ENCODE measurements at places on chromosomes 16 and 17.

GRCh38 chr16:5333991-5334390 lies 236.4 kb upstream of the EEF2KMT start:
- no peak for DNase-seq

DNA sequence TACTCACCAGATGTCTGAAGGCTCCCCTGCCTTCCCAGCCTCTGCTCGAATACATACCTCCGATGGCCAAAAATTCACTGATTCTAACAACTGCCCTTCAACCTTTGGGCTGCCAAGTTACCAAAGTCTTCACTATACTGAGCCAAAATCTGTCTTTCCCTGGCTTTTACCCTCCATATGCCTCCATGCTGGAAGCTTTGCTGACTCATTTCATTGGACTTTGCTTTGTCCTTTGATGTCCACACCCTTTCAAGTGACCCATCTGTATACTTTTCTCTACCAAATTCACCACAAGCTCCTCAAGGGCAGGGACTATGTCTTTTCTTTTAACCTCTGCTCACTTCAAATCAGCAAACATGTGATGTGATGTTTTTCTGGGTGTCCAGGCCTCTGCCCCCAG lies 21.0 kb upstream of the MTMR4 start:
- no peak for DNase-seq

GRCh38 chr16:82769845-82770244 lies 143.1 kb downstream of the CDH13 start:
- no peak for DNase-seq

DNA sequence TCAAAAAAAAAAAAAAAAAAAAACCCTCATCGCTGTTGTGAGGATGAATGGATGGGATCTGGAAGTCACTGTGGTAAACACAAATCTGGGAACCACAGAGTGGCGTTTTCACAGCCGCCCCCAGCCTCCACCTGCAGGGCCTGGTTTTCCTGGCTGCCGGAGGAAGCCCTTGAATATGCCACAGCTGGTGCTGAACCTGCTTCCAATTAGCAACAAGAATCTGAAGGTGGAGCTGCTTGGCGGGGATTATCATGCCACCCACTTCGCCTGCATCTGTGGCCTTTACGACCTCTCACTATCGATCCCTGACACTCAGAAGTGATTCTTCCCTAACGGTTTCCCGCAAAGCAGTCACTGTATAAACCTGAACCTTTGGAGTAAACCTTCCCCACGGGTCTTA lies 16.1 kb downstream of the MRM3 start:
- no peak for DNase-seq

DNA sequence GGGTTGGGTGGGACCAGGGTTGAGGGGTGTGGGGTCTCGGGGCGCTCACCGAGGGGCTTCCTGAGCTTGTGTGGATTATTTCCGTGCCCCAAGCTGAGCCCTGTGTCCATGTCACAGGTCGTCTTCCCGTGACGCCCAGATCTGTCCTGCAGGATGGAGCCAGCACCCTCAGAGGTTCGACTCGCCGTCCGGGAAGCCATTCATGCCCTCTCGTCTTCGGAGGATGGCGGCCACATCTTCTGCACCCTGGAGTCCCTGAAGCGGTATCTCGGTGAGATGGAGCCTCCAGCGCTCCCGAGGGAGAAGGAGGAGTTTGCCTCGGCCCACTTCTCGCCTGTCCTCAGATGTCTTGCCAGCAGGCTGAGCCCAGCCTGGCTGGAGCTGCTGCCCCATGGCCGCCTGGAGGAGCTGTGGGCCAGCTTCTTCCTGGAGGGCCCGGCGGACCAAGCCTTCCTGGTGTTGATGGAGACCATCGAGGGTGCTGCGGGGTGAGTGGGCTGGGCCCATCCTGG lies 1.0 kb downstream of the TELO2 start:
- DNase-seq, result peak; percentile 38

DNA sequence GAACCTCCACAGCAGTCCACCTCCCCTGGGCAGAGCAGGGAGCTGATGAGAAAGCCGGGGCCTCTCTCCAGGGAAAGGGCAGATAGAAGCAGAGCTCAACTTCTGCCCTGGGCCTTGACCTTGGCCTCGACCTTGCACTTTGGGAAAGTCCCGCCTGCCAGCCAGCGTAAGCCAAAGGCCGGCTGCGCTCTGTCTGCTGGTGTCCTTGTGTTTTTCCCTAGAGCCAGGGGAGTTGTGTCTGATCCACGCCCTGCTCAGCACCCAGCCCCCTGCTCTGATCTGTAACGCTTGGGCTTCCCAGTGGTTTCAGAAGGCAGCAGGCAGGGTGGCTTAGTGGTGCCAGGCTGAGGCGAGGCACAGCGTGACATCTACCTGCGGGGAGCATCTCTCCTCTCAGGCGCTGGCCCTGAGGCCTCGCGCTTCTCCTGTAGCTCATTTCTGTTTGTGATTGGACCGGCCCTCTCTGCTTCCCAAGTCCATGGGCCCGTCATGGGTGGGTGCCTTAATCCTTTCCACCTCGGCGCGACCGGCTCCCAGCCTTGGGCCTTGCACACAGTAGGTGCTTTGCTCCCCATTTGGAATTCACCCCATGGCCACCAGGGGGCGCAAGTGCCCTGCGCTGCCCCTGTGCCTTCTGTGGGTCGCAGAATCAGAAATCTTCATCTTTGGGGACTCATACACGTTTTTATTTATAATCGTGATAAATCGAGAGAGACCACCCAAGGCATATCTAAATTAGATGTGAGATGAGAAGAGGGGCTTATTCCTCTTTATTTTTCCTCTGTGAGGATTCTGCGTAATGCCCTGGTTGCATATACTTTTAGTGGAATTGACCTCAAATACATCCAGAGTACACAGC lies 24.2 kb downstream of the SGSH start:
- DNase-seq, result no peak

DNA sequence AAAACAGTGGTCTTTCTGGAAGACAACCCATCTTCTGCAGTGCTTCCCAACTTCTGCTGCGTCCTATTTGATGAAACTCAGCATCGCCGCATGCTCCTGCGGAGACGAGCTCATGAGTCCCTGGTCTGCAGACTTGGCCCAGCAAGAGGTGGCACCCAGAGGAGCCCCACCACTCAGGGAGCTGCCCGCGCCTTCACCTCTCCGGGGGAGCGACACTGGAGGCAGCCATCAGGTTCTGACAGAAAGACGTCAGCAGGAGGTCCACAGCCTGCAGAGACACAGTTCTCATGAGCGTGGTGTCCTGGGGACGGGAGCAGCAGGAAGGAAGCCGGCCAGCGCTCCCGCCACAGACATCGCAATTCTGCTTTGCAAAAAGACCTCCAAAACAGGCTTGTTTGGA lies 46.1 kb downstream of the FANCA start:
- DNase-seq, result no peak

DNA sequence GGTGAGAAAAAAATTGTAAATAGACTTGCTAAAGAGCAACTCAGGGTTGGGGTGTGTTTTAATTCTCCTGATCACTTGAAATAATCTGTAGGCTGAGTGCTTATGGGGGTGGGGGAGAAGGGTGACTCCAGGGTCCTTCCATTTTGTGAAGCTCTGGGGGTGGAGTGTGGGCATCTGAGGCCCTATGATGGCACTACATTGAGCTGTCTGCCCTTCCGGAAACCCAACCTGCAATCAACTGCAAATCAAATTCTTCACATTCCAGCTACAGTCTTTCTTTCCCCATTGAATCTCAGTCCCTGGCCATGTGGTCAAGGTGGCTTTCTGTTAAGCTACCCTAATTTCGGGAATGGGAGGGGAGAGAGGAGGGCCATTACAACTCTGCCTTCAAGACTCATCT lies 6.0 kb upstream of the CDC6 start:
- no peak for DNase-seq

DNA sequence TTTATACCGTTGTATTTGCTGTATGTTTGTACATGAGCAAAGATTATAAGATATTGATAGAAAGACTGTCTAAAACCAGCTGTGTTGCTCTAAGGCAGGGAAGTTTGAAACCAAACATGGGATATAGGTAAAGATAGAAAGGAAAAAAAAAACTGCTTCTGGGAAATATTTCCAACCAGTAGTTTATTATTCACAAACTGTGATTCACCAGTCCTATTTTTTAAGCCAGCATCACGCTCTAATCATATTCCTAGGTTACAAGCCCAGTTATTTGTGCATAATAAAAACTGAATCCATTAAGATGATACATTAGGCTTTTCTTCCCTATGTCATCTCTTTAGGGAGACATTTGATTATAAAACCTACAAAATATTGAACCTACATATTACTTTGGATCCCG lies 4.0 kb downstream of the ERN1 start:
- no peak for DNase-seq

- no peak for DNase-seq
Observed at GRCh38 chr17:73829676-73830280, 185.5 kb upstream of the SDK2 start.

GRCh38 chr16:369866-370436 lies 387 bp downstream of the MRPL28 start:
- DNase-seq, result no peak

GRCh38 chr16:84919708-84920107 lies 91.6 kb downstream of the ZDHHC7 start:
- DNase-seq, result peak; percentile 78

- DNase-seq, result no peak
Observed at GRCh38 chr16:80971819-80972218, 34.9 kb downstream of the CMC2 start.

DNA sequence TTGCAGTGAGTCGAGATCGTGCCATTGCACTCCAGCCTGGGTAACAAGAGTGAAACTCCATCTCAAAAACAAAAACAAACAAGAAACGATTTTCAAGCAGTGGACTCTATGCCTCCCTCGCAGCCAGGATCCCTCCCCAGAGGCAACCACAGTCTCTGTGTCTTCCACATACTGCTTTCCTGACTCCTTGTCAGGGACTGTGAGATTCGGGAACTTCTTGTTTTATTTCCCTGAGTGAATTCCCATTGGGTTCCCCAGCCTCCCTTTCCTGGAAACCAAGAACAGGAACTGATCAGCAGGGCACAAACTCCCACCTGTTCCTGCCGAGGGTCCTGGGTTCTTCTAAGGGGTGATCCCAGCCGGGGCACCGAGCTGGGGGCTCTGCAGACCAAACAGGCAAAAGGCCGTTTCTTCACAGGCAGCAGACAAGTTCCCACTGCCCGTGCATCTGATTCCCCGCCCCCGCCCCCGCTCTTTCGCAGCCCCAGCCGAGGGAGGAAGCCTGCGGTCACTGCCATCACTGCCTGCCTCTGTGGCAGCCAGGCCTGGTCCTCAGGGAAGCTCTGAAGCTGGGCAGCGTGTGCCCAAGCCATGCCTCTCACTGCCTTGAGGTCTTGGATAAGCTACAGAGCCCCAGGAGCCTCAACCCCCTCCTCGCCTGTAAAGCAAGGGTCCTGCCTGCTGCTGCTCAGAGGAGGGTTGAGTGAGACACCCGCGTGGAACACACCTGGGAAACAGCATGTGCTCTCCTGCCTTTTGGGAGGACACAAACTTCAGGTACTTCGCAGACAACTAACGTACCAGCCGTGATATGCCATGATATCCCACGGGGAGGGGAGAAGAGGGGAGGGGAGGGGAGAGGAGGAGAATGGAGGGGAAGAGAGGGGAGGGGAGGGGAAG lies 5.5 kb upstream of the PIEZO1 start:
- DNase-seq, result no peak

- peak; percentile 95 for DNase-seq
Observed at GRCh38 chr16:15811481-15812400, 45.1 kb downstream of the MYH11 start.

GRCh38 chr16:1942047-1942809 lies 771 bp downstream of the MSRB1 start:
- DNase-seq, result no peak

DNA sequence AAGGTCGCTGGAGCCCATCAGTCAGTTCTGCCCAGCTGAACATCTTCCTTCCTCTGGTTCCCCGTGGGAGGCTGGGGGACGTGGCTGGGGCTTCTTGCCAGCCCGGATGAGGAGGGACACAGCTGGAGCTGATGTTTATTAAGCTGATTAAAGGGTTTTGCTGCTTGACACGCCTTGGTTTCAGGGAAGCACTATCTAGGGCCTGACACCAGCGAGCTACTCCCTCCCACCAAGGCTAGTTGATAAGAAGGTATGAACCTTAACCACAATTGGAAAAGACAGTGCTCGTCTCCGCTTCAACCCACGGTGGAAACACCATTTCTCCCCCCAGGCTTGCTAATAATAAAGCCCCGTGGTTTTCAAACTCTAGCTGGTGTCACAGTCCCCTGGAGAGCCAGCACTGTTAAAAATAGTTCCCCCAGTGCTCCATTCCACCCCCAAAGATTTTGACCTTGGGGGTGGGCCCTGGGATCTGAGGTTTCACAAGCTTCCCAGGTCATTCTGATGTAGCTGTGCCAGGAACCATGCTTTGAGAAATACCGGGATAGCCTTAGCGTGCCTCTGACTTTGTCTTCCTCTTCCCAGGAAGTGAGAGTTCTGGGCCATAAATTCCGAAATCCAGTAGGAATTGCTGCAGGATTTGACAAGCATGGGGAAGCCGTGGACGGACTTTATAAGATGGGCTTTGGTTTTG lies 5.5 kb downstream of the DHODH start:
- no peak for DNase-seq

GRCh38 chr16:67329901-67330300 lies 3.3 kb downstream of the LRRC36 start:
- no peak for DNase-seq

DNA sequence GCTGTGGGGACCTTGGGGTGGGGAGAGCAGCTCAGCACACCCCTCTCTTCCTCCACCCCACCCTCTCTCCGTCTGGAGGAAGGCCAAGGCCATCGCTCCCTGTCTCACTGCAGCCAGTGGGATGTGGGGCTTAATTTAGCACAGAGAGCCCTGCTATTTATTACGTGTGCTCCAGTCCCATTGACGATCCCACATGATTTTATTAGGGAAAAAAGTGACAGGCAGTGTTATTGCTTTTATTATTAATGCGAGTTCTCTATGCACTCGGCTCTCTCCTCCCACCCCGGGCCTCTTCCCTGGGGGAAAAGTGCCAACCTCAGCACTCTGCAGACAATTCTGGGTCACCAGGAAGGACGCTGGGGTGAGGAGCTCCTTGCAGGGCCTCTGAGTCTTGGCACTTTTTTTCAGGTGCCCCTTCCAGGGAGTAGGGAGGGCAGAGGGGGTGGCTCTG lies 57.3 kb downstream of the MGAT5B start:
- DNase-seq, result peak; percentile 21

- DNase-seq, result no peak
Observed at GRCh38 chr17:78885956-78886355, 17.0 kb downstream of the CEP295NL start.

GRCh38 chr16:56860226-56861020 lies 4.6 kb upstream of the SLC12A3 start:
- peak; percentile 78 for DNase-seq

- DNase-seq, result no peak
Observed at GRCh38 chr17:7388856-7389255, 5.5 kb downstream of the PLSCR3 start.

- DNase-seq, result no peak
Observed at GRCh38 chr16:10878328-10878643, 1.3 kb downstream of the CIITA start.

GRCh38 chr16:46607529-46607928 lies 13.7 kb downstream of the SHCBP1 start:
- peak; percentile 64 for DNase-seq

- DNase-seq, result no peak
Observed at GRCh38 chr17:55368706-55369105, 52.9 kb downstream of the MMD start.
